ENCODE measurements at places on chromosomes 2 and 18.

DNA sequence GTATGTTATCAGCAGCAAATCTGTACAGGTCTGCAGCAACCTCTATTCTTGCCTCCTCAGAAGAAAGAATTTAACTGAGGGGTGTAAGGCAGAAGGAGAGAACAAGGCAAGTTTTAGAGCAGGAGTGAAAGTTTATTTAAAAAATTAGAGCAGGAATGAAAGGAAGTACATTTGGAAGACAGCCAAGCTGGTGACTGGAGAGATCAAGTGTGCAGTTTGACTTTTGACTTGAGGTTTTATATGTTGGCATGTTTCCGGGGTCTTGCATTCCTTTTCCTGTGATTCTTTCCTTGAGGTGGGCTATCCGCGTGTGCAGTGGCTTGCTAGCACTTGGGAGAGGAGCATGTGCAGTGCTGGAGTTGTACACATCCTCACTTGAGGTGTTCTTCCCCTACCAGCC, 16.5 kb upstream of the CERS6 start:
- DNase-seq: no peak

GRCh38 chr2:219289537-219290361, 10.6 kb downstream of the DNAJB2 start:
- DNase-seq: no peak

DNA sequence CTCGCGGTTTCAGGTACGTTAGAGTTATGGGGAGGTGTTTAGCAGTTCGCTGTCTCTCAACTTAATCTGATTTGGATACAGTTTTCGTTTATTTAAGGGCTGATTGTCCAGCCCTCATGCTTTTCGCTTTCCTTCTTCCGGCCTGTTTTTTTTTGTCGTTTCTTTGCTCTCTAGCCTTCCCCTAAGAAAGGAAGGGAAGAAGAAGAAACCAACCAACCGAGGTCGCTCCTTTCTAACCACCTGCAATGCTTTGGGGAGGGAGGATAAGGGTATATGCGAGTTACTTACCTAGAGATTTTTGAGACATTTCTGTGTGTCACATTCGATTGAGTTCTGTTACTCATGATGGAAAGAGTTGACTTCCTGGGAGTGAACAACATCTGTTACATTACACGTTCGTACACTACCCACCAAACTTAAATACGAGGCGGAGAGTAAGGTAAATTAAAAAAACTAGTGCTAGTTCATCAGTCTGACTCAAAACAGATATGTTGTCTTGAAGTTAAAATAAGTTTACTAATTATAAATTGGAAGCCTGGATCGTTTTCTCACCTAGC, 918 bp downstream of the EIF5B start:
- DNase-seq: no peak

- no peak for DNase-seq
Observed at GRCh38 chr18:61833978-61834377, 58.8 kb downstream of the RNF152 start.

DNA sequence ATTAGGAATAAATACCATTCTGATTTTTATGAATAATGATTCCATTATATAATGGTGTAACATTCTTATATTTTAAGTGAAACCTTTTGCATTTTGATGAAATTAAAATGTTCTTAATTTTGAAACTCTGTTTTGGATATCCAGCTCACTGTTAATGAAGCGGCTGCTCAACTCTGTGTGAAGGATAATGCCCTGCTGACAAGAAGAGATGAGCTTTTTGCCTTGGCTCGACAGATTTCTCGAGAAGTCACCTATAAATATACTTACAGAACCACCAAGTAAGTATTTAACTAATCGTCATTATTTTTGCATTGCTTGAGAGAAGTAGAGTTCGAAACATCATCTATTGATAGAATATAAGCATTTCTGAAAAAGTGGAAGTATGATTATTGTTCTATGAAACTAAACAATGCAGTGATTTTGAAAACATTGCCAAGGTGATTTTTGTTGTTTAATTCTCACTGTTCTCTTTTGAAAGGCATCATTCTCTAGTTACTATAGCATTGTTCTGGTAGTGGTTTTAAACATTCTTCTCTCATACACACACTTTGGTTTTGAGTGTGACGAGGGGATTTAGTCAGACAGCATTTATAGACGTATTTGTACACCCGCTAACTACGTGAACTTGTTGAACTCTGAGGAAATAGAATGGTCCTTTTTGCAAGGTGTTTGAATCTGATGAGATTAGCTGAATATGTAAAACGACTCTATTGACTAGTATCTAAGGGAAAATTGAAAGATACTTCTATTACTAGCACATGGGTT, 21.5 kb downstream of the NAB1 start:
- no peak for DNase-seq

GRCh38 chr2:95015261-95015912, 10.1 kb upstream of the MAL start:
- no peak for DNase-seq

- DNase-seq: no peak
Observed at GRCh38 chr2:217366266-217366895, 506.5 kb upstream of the TNP1 start.

DNA sequence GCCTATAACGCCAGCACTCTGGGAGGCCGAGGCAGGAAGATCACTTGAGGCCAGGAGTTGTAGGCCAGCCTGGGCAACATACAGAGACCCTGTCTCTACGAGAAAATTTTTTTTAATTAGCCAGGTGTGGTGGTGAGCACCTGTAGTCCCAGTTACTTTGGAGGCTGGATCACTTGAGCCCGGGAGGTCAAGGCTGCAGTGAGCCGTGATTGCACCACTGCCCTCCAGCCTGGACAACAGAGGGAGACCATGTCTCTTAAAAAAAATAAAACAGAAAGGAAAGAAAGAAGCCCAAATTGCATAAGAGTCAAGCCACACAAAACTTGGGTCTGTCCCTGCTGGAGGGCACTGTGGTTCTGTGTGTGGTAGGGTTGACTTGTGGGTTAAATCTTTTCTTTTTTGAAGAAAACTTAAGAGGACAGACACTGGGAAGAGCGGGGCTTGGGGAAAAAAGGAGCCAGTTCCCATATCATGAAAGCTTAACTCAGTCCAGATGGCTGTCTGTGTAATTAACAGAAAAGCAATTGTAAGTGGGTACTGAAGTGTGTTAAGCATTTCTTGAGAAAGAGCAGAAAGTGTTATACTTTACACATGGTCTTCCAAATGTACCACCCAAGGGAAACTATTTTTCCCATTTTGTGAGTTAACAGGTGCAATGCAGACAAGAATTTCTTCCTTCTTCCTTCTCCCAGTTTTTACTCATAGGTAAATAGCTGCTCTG, 115.1 kb downstream of the ALPK2 start:
- no peak for DNase-seq

- DNase-seq: no peak
Observed at GRCh38 chr18:11581286-11581685, 28.1 kb upstream of the SLC35G4 start.

GRCh38 chr2:156320486-156321098, 11.9 kb downstream of the NR4A2 start:
- DNase-seq: no peak

GRCh38 chr2:107548216-107548615, 278.5 kb upstream of the RGPD4 start:
- no peak for DNase-seq

DNA sequence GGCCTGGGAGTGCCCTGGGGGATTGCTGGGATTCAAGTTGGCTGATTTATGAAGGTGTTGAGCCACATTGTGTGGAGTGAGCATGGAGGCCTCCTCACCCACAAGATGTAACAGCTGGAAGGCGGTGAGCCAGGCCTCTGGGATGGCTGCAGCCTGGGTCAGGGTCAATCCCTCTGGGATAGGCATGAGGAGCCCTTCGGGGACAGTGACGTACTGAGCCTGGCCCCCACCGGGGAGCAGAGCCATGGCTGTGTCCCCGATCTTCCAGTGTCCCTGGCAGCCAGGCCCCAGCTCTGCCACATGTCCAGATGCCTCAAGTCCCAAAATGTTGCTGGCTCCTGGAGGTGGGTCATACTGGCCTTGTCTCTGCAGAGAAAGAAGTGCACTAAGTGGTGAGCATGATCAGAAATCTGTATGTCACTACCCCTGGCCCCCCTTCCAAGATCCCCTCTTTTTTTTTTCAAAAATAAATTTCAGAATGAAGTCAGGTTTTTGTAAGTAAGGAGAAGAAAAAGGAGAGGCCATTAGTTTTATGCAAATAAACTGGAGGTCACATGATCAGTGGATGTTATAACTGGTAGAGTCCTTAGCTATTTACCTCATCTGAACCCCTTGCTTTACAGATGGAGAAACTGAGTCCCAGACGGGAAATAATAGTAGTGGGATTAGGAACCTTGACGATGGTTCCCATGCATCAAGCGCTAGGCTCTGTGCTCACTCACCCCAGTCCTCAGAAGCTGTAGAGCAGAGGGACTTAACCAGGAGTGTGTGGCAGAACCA, 1.7 kb downstream of the TP53I3 start:
- DNase-seq: no peak

DNA sequence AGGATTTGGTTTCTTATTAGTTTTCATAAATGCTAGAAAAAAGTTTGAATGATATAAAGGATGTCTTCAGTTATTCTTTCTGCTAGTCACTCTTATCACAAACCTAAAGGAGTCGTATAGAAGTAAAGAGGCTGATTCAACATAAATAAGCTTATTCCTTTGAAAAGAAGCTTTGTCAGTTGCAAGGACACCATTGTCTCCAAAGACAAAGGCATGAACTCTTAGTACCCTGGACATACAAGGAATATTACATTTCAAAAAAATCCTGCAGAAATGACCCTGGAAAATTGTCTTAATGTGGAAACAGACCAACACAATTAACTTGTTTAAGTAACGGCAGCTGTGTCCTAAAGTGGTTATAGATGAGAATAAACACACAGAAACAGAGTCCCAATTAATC, 528.0 kb downstream of the CPS1 start:
- no peak for DNase-seq

DNA sequence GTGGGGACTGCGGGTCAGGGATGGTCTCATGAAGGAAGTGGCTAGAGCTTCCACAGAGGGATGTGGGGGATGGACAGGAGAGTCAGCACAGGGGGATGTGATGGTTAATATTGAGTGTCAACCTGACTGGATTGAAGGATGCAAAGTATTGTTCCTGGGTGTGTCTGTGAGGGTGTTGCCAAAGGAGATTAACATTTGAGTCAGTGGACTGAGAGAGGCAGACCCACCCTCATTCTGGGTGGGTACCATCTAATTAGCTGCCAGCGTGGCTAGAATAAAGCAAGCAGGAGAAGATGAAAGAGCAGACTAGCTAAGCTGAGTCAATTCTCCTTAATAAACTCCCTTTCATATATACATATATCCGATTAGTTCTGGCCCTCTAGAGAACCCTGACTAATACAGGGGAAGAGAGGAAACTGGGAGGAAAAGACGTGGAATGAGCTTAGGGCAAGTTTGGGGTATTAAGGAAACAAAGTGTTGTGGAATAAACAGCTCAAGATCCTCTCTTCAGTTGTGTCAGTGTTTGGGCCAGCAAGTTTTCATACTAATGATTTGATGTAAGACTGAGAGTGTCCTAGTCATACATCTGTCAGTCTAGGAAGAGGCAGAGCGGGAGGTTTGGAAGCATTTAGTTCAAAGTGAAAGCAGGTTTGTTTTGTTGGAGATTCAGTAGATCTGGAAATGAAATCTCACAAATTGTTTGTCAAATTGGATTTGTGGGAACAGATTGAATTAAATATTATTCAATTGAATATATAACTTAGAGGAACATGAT, 135.2 kb upstream of the NT5C1B start:
- DNase-seq: no peak

- no peak for DNase-seq
Observed at GRCh38 chr2:69010437-69011194, 2.4 kb upstream of the ANTXR1 start.
